Stimulated activated CD4-positive, alpha-beta T cell treated with anti-CD3 and anti-CD28 coated beads, Interleukin-1b, Interleukin-23, amount 100 ng/mL, for 4 hours (primary cell): ENCODE measurements at places on chromosomes 6 and 20.

DNA sequence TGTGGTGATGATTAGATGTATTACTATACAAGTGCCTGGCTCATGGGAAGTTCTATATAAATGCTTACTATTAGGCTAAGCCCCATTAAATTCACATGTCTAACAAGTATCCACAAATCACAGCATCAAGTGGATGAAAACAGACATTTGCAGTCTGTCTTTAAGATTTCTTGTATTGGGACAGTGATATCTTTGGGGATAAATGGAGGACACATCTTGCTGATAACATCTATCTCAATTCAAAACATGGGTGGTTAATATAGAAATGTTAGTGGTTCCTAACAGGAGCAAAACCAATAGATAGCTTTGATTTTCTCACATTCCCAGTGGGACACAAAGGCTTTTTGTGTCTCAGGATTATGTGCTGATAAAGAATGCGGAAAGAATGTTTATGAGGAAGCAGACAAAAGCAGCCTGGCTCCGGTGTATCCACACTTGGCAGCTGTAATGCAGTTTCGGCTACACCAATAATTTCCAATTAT lies 29.3 kb downstream of the PTPRK start:
- no peak for DNase-seq

GRCh38 chr6:168160506-168161370 lies 81.7 kb upstream of the FRMD1 start:
- DNase-seq: no peak

- no peak for DNase-seq
Observed at GRCh38 chr6:142518761-142519160, 217.0 kb downstream of the ADGRG6 start.

DNA sequence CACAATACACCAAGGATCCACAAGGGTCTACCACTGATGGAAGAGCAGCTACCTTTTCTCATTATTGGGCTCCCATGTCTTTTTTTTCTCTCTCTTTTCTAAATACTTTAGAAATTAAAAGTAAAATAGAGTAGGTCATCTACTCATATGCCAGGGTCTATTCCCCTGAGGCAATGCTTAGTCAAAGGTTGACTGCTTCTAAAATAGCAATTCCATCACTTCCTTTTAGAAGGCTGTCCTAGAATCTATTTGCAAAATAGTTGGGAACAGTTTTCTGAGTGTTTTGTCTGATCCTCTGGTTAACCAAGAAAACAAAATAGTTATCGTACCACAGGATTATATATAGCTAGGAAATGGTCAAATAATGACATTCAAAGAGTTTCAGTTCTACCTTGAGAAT lies 174.1 kb downstream of the COL21A1 start:
- no peak for DNase-seq

- DNase-seq: no peak
Observed at GRCh38 chr6:85394853-85395538, 54.9 kb upstream of the NT5E start.

GRCh38 chr6:43707767-43708166 lies 20.2 kb upstream of the MRPS18A start:
- DNase-seq: no peak

- no peak for DNase-seq
Observed at GRCh38 chr6:42440778-42441696, 10.7 kb downstream of the TRERF1 start.

DNA sequence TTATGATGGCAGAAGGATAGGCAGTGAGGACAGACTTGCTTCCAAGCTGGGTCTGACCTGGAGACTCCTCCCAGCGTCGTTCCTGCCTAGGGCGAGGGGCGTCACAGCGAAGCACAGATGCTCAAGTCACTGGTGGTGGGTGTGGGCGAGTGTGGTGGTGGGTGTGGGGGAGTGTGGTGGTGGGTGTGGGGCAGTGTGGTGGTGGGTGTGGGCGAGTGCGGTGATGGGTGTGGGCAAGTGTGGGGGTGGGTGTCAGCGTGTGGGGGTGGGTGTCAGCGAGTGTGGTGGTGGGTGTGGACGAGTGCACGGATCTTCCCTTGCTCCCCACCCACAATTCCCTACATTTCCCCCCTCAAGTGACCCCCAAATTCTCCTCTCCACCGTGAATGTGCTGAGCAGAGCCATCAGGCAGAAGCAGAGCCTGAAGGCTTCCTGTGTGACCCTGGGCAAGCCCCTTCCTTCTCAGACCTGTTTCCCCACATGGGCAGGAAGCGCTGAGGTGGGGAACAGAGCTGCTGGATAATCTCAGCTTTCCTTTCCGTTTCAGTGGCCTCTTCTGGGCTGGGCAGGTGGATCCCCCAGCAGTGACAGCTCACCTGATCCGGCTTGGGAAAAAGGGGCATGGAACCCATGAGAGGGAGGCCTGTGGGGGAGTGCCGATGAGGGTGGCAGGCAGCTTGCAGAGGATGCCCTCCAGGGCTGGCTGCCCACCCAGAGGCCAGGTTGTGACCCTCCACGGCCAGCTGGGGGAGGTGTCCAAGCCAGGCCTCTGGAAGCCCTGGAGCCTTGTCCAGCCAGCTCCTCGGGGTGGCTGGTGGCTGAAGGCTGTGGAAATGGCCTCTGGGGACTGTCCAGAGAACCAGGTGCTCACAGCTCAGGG lies 42.9 kb downstream of the RSPO4 start:
- DNase-seq: no peak

GRCh38 chr6:169215201-169215681 lies 38.4 kb downstream of the THBS2 start:
- no peak for DNase-seq

DNA sequence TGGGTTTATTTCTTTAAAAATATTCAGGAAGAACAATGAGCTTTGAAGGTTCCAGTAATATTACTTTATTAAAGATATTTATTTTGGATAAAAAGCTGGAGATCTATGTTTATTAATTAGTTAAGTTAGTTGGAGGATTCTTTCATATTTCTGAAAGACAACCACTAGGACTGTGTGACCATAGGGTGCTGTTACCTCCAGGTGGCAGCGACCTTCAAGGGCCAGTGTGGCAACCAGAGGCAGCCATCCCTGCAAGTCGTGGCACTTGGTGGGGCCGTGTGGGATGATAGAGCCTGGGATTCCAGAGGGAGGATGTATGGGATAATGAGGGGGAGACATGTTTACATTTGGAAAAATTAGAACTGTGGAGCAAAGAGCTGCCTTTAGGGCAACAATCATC lies 95.5 kb upstream of the SCP2D1 start:
- DNase-seq: no peak

DNA sequence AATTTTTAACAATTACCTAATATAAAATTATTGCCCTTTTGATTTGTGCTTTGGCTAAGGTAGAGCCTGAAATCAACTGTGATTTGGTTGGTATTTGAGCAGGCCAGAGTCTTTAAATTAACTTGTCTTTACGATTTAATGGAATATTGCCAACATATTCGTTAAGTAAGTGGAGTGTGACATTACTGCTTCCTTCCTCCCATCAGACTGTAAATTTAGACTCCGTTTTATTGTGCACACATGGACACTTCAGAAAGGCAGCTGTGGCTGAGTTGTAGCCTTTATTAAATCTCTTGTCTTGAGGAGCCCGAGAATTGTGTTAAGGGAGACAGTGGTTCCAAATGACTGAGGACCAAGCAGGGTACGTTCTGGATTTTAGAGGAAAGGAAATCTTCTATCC lies 57.4 kb downstream of the CAP2 start:
- DNase-seq: no peak

GRCh38 chr20:34164381-34164984 lies 52.4 kb upstream of the EIF2S2 start:
- DNase-seq: no peak

- no peak for DNase-seq
Observed at GRCh38 chr20:43925801-43926200, 11.1 kb downstream of the TOX2 start.

- DNase-seq: no peak
Observed at GRCh38 chr6:339480-339879, 47.2 kb downstream of the DUSP22 start.

DNA sequence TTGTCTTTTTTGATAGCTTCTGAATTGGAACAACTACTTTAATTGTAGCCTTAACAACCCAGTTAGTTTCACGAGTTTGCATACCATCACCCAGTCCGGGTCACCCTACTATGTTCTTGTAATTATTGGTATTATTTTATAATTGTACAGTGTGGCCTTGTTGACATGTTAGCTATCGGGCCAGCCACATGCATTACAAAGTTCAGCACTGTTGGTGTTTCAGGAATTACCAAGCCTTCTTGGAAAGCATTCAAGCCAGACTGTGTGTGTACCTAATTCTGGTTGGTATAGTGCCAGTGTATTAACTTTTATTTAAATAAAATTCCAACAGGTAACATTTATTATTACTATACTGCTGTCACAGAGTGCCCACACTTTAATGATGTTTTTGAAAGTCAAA lies 150.9 kb downstream of the JARID2 start:
- no peak for DNase-seq

GRCh38 chr6:127496471-127496870 lies 22.7 kb downstream of the MTCL3 start:
- DNase-seq: no peak

DNA sequence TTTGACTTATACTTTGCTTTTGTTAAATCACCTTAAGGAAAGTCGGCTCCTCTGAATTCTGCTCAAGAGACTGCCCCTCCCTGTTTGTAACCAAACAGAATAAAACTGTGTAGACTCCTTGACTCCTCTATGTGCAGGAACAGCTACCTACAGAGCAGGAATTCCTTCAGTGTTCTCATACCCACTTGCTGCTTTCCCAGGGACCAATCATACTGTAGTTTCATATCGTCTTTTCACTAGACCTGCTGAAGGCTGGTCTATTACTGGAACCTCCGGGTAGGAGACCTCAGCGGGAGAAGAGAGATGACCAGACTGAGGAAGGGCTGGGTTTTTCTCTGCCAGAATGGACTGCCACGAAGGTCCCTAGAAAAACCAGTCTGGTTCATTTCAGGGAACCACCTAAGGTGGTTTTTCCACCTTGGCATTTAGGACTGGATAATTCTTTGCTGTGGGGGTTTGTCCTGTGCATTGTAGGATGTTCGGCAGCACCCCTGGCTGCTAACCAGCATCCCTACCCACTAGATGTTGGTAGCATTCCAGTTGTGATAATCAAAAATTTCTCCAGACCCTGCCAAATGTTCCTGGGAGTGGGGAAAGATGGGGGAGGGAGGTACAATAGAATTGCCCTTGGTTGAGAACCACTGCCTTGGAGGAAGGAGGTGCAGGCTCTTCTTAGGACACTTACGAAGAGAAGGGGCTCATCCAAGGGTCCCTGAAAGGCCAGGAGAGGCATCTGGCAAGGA lies 80.5 kb downstream of the DNAAF9 start:
- DNase-seq: no peak

DNA sequence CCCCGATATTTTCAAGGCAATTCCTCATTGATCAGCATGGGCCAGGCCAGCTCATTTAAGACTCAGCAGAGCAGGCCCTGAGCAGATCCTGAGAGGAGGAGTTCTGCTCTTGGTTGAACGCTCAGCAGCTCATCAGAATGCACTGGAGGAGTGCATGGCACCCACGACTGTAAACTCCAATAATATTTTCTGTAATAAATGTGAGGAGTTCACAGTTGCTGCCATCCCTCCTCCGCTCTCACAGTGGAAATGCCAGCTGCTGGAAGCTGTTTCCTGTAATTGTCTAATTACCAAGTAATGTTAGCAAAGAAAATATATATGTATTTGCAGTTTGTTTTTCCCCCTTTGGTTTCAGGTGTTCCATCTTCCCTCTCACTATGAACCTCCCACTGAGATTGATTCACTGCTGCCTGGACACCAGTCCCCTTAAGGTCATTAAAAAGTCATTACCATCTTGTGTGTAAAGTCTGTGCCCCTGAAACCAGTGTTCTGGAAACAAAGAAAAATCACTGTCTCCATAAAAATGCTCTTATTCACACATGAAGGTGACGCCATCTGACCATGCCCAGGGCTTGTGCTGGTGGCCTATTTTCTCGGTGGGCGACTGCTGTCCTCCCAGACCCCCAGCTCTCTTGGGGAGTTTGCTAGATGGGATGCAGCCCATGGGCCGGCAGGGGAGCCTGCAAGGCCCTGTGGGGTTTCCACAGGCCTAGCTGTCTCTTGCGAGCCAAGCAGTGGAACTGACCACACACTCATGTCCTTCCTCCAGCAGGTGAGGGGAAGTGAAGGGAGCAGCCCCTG lies 374.2 kb downstream of the ZFAND3 start:
- no peak for DNase-seq

- no peak for DNase-seq
Observed at GRCh38 chr6:76420094-76420493, 347.6 kb upstream of the IMPG1 start.

GRCh38 chr20:3768342-3769130 lies 983 bp upstream of the ADISSP start:
- peak; percentile 70 for DNase-seq

- DNase-seq: peak; percentile 70
Observed at GRCh38 chr6:11144393-11144851, 32.9 kb upstream of the ERVFRD-1 start.

DNA sequence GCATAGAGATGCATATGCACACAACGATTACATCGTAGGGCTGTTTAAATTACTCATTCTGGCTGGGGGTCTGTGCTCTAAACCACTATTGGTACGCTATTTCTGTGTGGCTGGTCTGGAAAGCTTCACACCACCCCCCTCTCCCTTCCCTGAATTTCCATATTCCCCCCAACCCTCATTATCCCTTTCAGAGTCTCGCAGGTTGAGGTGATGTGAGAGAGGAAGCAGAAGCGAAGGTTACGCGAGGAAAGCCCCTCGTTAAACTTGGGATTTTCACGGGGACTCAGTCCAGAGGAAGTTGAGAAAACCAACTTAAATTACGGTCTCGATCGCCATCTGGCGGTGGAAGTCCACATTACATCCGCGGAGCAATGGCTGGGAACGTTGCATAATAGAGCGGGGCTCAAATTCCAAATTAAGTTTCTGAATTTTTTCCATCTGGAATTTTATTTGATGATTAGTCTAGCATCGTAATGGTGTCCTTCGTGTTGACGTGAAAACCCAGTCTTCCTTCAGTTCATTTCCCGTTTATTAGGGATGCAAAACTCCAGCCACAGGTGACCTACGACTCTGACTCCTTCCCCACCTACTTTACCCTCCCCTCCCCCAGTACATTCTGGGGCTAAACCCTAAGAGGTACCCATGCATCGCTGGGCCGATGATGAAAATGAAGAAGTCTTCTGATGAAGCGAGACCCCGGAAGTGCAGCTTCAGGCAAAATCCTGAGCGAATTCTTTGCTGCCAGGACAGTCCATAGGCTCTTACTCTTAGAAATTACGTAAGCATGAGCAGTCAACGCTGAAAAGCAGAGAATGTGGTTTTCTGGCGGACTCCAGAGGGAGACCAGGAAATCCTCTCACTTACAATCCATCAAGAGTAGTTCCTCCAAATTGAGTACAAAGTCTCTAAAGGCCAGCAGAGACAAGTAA lies 19.7 kb downstream of the HLA-DOB start:
- DNase-seq: peak; percentile 80

GRCh38 chr20:62784497-62784896 lies 11.8 kb upstream of the MRGBP start:
- no peak for DNase-seq

GRCh38 chr6:126170978-126171382 lies 168.9 kb upstream of the CENPW start:
- DNase-seq: no peak

- no peak for DNase-seq
Observed at GRCh38 chr6:90297115-90297866, 648 bp upstream of the BACH2 start.

- DNase-seq: no peak
Observed at GRCh38 chr6:134373993-134374392, 56.1 kb upstream of the SGK1 start.
